Motor neuron (in vitro differentiated cells): ENCODE measurements at places on chromosomes 4 and X. TPM values are rescaled to one million over a fixed set of nuclear protein-coding genes. Genes with fewer than 3 reads are reported as not detected.

GRCh38 chr4:87982036-87982435 lies 6.5 kb downstream of the SPP1 start:
- ATAC-seq = no peak

DNA sequence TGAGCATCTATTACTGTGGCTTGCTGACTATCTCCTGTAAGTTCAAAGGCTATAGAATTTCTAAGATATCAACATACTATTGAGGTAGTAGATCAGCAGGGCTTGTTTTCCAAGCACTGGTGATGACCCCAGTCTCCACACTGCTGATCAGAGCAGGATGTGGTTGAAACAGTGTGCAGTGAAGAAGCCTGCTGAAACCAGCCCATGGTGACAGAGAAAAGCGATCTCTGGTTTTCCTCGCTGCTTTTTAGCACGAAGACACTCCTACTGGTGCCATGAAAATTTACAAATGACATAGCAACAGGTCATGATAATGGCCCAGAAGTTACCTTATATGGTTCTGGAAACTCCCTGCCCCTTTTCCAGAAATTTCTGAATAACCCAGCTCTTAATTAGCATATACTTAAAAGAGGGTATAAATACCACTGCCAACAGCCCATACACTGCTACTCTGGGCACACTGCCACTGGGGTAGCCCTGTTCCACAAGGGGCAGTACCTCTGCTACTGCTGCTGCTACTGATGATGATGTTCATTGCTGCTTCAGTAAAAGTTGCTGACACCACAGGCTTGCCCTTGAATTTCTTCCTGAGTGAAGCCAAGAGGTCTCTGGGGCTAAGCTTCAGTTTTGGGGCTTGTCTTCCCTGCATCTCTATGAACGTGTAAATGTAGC lies 1689.5 kb upstream of the PCDH10 start:
- peak; percentile 37 for ATAC-seq

Gene ADGRL3
- 65.4 and 67.2 TPM in 2 replicates for total RNA-seq

DNA sequence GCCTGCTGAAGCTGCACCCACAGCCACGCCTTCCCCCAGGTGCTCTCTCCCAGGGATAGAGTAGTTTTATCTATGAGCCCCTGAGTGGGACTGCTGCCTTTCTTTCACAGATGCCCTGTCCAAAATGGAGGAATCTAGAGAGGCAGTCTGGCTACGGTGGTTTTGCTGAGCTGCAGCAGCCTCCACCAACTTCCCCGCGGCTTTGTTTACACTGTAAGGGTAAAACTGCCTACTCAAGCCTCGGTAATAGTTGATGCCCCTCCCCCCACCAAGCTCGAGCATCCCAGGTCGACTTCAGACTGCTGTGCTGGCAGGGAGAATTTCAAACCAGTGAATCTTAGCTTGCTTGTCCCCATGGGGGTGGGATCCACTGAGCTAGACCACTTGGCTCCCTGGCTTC lies 84.5 kb downstream of the PRKG2 start:
- ATAC-seq = no peak

DNA sequence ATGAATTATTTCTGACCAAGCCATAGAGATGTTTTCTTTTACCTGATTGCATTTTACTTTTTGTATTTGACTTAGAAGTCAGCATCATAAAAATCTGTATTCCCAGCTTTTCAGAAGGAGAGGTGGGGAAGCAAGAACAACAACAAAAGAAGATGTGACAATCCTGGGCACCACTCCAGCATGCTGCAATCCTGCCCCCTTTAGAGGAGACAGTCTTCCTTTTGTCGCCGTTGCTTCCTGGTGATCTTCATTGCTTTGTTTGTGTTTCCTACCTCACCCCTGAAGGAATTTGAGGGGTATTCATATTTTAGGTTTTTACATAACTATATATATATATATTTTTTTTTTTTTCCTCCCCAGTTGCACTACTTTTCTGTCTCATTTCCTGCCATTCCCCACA lies 3.7 kb downstream of the QRFPR start:
- ATAC-seq = no peak

GRCh38 chrX:103279624-103280023 lies 3.1 kb upstream of the TCEAL5 start:
- ATAC-seq = no peak

- ATAC-seq = no peak
Observed at GRCh38 chrX:24377911-24378468, 17.6 kb downstream of the SUPT20HL1 start.
